ENCODE measurements at places on chromosomes 5 and 9.

DNA sequence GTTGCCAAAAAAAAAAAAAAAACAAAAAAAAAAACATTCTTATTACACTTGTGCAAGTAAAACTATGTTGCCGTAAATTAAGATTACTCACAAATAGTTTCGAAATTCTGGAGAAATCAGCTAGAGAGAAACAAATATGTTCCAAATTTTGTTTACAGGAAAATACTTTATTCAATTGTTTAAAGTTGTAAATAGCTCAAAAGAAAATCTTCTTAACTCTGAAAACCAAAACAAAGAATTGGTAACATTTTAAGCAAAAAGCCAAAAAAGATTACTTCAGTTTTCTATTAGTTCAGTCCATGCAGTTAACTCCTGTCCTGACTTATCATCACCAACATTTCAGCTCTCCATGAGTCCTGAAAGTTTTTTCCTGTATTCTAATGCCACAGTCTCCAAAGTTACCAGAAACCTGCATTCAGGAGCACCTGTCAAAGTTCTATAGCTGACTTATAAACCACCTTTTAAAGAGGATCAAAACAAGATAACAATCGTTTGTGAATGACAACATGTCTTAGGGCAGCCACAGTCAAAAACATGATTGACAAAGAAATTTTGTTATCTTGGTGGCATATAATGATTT, 194.1 kb downstream of the RANBP17 start:
- no peak for DNase-seq

DNA sequence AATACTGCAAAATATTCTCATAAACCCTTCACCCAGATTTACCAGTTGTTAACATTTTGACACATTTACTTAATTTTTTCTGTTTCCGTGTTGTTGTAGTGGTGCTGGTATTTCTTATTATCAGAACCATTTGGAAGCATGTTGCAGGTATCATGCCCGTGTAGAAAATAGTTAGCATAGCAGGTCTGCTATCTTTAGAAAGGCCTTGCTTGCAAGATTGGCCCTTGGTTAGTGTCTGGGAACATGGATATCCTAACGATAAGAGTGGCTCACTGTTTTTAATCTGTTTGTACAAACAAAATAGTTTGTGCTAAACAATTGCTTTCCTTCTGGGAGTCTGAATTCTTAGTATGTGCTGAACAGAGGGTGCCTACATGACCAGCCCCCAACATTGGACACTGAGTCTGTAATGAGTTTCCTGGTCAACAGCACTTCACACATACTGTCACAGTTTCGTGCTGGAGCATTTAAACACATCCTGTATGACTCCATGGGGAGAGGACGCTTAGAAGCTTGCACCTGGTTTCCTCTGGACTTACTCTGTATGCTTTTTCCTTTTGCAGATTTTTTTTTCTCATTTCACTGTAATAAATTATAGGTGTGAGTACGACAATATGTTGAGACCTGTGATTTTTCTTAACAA, 66.9 kb downstream of the MAN2A1 start:
- no peak for DNase-seq

DNA sequence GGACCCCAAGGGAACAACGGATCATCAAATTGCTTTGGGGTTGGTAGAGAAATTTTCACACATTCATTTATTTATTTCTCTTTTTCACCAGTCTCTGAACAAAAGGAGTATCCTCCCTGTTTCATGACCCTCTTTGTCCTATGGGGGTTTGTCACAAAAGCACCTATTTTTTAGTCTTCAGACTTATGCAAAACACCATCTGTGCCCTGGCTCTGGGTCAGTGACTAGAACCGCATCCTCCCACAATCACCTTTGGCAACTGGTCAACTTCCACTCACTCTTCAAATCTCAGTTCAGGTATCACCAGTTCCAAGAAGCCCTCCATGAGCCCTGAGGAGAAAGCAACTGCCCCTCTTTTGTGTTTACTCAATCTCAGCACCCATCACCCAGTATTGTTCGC, 395.7 kb downstream of the CDK5RAP2 start:
- DNase-seq = no peak

DNA sequence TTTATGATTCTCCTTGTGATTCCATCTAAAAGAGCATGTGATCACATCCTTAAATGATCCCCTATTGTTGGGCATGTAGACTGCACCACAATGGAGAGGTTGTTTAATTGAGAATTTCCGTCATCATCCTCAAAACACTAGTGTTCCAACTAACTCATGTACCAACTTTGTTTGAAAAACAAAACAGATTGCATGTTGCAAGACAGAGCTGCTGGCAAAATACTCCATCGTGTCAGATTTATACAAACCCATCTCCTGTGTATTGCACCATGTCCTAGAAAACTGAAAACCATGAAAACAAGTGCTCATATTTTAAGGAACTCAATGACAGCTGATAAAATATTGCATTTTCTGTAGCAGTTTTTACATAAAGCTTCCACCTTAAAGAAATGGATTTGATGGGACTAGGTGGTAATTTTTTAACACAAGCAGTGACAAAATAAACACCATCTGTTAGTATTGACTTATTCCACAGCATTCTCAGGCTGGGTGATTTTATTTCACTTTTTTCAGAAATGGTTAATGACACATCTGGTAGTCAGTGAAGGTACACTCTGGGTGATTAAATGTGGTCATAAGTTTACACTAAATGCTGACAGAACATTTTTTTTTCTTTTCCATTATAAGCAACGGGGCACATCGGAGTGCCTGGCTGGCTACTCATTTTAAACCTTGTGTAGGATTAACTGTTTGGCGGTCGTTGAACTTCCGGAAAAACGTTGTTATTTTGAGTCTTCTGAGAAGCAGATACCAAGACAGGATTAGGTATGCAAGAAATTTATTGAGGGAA, 602.9 kb upstream of the WWC1 start:
- no peak for DNase-seq

DNA sequence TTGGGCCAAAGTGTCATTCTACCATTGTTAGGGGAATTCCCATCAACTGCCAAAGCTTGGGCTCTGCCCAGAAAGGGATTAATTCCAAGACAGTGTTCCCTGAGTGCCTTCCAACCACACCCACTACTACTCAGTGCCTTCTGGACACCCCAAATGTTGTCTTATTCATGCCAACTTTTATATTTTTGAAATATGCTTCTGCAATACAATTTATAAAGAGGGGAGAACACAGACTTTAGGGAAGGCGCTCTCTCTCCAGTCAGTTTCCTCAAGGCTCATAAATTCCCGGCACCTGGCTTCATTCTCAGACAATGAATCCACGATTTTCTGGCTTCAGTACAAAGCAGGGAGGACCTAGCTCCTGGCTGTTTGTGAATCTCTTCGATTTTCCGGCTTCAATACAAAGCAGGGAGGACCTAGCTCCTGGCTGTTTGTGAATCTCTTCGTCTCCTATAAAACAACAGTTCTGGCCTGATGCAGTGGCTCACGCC, 120.1 kb upstream of the MYO10 start:
- DNase-seq = no peak

- no peak for DNase-seq
Observed at GRCh38 chr9:123637606-123637944, 281.6 kb downstream of the CRB2 start.

All from NCI-H1417 (cell line).